ENCODE measurements at places on chromosomes 6 and 20. TPM values are rescaled to one million over a fixed set of nuclear protein-coding genes. Genes with fewer than 3 reads are reported as not detected.

Gene GRIK2
- not detected for total RNA-seq

GRCh38 chr6:14921878-14922671 lies 323.8 kb upstream of the JARID2 start:
- DNase-seq = no peak

DNA sequence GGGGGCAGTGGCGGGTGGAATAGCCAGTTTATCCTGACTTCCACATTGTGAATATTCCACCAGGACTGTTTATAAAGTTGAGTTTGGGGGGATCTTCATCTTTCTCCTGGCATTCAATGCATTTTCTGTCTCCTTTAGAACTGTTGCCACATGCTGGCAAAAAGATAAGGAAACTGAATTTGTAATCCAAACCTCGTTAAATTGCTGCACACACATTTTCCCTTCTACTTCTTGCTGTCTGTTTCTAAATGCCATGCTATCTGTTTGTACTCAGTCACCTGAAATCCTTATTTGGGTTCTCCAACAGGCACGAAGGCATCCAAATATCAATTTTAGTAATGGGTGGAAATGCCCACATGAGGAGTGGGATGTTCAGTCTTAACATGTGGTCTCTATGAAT lies 180.2 kb upstream of the CCN2 start:
- DNase-seq = no peak

Gene OR2H1
- not detected for total RNA-seq

Gene TBXT
- total RNA-seq = not detected

DNA sequence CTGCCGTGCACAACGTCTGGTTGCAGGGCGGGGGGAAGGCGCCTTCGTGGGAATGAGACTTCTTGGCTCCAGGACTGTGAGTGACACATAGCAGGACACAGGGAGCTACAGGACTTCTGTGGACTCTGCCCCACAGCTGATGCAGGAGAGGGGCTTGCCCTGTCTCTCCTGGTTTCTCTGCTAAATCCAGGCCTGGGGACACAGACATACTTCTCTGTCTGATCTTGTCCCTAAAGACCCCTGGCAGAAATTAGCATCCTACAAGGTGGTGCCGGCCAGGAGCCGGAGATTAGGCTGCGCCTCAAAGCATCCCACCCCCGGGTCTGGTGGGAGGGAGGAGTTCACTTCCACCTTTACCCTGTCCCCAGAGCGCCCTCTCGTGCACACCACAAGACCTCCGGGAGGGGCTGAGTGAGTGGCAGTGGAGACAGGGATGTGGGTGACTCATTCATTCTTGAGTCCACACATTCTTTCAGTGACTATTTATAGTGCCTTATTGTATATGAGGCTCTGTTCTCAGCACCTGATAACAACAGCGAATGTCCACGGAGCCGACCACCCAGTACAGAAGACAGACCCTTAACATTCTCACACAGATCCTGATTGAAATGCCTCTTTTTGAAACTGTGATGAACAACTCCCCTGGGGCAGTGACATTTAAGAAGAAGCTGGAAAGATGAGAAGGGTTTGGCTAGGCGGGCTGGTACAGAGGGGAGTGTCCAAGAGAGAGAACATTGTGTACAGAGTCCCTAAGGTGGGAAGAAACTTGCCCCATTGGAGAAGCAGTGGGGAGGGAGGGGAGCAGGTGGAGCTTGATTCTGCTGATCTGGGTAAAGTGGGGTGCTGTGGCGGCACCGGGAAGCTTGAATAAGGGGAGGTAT lies 39.0 kb downstream of the GMPR start:
- no peak for DNase-seq

DNA sequence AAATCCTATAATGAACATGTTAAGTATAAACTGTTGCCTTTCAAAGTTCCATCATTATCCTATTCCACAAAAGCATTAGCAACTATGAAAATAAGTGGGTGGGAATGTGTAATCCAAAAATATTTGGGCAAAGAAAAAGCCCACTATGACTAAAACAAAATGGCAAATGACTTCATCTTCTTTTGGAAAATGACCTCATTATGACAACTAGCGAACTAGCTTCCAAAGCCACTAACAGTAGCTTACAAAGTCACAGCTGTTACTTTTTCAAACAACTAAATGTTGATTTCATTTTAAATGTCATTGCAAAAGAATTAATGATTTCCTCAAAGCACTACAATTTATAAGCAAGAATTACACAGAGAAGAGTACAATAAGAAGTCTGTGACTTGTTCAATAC lies 49.8 kb upstream of the RUNX2 start:
- DNase-seq = no peak

Gene TRIM15
- total RNA-seq = not detected

DNA sequence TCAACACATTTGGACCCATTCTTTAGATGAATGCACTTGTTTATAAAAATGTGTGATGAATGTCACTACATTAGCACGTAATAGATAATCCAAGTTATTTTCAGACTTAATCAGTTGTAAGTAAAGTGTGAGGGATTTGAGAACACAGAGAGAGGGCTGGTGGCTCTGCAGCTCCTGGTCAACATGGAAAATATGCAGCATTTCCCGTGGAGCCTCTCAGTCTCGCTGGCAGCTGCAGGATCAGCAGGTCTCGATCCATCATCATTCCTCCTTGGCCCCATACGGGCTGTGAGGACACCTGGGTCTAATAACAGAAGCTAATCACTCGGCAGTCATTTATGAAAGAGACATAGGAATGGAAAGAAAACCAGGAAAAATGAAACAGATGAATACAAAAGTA lies 390.2 kb downstream of the PRKN start:
- no peak for DNase-seq

Gene TMEM170B
- 2.6 TPM for total RNA-seq

Gene PCNA
- 662 TPM for total RNA-seq

DNA sequence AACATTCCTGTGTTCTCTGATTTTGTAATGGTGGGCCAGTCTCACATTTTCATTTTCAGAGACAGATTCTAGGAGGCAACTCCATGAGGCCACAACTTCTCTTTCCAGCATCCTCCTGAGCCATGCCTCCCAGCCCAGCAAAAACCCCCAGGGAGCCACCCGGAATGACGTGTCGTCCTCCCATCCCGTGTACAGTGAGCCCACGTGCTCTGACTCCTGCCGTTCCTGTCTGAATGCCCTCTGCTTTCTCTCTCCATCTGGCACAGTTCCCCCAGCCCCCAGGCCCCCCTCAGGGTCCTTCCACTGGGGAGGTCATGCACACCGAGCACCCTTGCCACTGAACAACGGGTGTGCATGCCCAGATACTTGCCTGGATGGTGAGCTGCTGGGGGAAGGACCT lies 38.0 kb downstream of the C20orf203 start:
- no peak for DNase-seq

DNA sequence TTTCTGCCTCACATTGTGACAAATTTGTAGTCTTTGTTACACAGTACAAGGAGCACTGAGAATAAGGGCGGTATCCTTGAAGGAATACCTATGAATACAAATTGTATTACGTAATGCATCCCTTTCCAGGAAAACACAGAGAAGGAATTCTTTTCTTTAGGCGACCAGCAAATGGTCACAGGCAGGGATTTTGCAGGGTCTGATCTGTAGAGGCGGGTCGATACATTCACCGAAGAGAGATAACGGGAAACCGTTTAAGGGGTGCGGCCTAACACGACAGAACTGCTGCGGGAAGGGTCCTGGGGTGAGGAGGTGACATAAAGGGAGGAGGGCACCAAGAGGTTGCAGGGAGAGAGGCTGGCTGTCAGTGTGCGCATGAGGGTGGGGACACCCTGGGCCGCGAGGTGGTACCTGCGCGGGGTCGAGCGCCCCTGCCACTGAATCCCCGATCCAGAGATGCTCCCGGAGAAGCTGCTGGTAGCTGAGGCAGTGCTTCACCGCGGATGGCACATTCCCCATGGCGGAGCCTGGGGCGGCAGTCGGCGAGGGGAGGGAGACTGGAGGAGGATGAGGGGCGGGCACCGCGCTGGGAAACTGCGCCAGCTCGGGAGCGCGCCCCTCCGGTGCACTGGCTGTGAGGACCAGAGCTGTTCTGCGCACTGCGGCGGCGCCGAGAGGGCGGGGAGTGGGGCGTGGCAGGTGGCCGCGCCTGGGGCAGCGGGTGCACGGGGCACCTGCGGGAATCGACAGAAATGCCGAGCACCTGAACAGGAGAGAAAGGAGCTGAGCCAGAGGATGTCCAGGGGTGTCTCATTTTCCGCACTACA lies at the start of gene HMGCLL1:
HMGCLL1 (minus strand) TSS at position 656 of the 827 bp plus-strand sequence; CDS start at position 519, 137 bp downstream.
- no peak for DNase-seq

DNA sequence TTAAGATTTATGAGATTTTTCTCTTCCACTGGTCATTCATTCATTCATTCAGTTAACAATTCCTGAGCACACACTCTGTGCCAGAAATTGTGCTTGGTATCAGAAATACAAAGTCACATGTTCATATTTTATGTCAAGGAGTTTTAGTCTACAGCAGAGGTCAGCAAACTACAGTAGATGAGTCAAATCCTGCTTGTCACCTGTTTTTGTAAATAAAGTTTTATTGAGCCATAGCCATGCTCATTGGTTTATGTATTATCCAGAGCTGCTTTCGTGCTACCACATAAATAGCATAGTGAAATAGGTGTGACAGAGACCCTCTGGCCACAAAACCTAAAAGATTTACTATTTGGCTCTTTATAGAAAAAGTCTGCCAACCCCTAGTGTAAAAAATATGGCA lies 46.8 kb downstream of the THEMIS start:
- DNase-seq = no peak

- DNase-seq = no peak
Measured at GRCh38 chr6:17656644-17657043, 50.1 kb downstream of the NUP153 start.

DNA sequence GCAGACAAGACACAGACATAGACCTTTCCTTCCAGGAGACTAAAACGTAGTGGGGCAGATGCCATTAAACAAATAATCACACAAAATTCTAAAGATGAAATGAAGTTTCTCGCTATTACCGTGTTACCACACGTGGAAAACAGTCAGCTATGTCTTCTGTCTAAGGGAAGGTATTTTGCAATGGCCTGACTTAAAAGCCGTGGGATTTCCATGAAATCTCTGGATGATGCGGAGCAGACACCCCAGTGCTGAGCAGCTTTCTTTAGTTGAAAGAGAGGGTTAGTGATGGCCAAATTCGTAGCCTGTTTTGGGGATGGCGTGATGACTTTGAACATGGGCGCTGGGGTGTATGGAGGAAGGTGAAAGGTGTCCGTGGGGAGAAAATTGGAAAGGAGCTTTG lies 281.8 kb downstream of the NRN1 start:
- no peak for DNase-seq

DNA sequence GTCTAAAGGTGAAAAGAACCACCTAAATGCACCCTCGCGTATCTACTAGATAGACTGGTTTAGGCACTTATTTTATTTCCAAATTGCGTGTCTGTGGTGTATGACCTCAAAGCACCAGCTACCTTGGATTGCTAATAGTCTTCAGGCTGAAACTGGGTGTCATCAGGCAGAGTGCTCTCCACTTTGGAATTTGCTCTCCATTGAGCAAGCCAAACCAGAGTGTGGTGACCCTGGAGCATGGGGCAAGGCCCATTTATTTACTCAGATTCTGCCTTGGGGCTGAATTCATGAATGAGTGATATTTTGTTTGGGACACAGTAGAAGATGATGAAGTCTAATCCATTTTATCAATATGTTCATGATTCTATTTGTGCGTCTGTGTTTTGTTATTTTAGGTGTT lies 812.8 kb upstream of the SLC35B3 start:
- no peak for DNase-seq

Gene DTD1
- 60.2 TPM for total RNA-seq

Gene ADGB
- total RNA-seq = 0.35 TPM

DNA sequence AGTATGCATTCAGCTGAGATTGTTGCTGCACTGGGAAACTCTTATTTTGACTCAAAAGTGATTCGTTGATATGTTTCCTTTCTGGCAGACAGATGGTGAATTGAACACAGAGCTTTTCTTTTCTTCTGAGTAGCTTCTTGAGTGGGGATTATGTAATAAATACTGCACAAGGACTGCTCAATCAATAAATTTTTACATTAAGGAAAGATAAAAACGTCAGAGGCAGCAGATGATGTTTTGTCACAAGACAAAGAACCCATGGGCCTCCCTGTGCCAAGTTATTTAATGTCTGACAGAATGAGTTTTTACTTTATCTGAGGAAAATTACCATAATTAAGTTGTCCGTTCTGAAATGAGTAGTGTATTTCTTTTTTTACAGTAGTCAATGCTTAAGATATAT lies 460.3 kb downstream of the UTRN start:
- DNase-seq = no peak

Gene ZBTB24
- total RNA-seq = 19.5 TPM

DNA sequence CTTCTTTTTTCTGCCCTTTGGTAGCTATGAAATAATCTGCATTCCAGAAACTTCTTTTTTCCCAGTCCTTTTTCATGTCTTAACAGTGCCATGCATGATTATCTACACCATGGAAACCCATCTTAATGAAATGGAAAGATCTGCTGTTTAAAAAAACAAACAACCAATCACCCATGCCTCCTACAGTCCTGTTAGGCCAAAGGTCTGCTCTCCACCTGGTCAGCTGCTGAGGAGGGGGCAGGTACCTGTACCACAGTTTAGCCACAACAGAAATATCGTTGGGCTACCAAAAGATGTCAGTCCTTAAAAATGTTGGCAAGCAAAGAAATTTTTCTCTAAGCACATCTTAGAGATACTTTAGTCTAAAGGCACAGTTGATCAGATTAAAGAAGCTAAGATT lies 112.6 kb downstream of the SLC16A10 start:
- DNase-seq = no peak

Gene SIRPA
- total RNA-seq = 0.66 TPM

GRCh38 chr6:17098538-17098937 lies 3.3 kb upstream of the STMND1 start:
- no peak for DNase-seq

DNA sequence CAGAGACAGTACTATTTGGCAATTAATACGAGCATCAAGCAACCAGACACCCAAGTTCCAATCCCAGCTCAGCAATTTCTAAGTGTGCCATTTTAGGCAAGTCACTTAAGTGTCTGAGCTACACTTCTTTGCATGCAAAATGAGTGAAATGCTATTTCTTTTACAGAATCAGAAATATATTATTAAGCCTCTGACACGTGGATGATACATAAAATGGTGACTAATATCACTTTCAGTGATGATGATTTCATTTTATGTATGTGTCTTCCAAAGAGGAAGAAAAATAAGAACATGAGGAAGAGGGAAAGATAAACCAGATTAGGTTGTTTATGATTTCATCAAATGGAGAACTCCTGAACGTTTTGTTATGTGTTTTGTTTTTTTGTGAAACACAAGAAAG lies 158.6 kb downstream of the TSHZ2 start:
- DNase-seq = no peak

Gene ESR1
- not detected for total RNA-seq

DNA sequence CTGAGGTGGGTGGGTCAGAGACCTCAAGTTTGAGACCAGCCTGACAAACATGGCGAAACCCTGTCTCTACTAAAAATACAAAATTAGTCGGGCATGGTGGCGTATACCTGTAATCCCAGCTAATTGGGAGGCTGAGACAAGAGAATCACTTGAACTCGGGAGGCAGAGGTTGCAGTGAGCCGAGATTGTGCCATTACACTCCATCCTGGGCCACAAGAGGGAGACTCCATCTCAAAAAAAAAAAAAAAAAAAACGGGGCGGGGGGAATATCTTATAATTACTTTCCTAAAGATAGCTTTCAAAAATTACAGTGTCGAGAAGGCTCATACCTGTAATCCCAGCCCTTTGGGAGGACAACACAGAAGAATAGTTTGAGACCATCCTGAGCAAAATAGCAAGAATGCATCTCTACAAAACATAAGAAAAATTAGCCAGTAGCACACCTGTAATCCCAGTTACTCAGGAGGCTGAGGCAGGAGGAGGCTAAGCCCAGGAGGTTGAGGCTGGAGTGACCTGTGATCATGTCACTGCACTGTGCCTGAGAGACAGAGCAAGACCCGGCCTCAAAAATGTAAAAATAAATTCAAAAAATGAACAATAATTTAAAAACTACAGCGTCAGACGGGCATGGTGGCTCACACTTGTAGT lies 25.8 kb downstream of the CBFA2T2 start:
- no peak for DNase-seq

Gene GSTA2
- total RNA-seq = not detected
